Mesothelial cell of epicardium (in vitro differentiated cells): ENCODE measurements at places on chromosomes 6 and 20. TPM values are rescaled to one million over a fixed set of nuclear protein-coding genes. Genes with fewer than 3 reads are reported as not detected.

DNA sequence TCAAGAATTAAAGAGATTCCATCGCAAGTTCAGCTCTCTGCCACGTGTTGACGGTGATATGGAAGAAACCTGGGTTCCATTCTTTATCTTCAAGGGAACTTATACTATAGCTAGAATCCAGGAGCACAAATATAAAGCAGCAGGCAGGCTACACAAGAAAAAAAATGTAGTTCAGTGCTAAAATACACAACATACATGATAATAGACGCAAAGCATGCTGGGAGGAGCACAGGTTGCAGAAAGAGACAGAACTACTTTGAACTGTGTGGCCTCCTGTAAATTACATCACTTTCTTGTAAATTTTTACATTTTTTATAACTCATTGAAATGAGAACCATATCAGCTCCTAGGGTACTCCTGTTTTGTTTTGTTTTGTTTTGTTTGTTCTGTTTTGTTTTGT, 53.8 kb upstream of the RBM24 start:
- no peak for DNase-seq

DNA sequence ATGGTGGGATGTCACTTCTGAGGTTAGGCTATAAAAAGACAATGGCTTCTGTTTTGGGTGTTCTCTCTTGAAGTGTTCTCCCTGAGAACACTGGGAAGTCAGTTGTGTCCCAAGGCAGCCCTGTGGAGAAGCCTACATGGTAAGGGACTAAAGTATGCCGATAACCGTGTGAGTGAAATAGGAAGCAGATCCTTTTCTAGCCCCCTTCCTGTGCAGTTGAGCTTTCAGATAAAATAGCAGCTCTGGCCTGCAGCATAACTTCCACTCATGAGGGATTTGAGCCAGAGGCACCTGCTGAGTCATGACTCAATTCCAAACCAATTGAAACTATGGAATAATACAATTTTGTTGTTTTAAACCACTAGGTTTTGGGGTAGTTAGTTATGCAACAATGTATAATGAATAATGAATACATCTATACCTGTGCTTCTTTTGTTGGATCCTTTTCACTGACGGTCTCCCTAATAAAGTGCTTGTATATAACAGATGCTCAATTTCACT, 241.6 kb downstream of the TFAP2B start:
- no peak for DNase-seq

DNA sequence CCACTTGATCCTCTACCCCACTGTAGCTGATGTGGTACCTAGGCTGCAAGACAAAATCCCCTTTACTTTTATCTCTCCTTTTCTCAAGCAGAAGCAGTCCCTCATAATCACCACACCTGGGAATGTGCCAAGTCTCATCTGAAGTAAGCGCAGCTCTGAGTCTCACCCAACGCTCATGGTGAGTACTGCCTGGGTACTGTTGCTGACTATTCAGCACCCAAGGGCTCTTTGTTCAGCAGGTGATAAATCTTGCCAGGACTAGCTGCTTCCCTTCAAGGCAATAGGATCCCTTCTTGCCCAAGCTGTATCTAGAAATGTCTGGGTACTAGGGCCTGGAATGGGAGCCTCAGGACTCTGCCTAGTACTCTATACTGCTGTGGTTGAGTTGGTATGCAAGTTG, 70.9 kb downstream of the GCLC start:
- no peak for DNase-seq

DNA sequence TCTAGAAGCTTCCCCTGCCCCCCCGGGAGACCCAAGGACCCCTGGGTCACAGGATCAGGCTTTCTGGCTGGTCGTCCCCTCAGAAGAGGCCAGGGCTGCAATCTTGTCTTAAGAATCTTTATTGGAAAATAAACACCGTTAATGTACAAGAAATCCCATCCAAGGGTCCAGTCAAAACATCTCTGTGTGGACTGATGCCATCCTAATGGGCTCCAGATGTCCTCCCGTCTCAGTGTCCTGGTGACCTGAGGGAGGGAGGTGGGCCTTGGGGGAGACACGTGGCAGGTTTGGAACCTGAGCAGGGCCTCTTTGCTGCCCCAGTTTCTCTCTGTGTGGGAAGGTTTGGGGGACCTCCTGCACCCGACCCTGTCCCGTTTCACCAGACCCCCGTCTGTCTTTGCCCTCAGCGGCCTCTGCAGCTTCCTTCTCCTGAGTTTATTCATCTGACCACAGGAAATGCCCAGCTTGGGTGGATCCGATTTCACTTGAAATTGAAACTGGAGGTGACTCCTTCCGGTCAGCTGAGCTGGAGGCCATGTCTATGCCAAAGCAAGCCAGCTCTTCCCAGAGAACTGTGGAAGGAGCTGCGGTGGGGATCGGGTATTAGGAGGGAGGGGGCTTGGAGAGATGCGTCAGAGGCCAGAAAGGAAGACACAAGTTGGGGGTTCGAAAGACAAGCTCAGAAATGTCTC, 75.1 kb downstream of the SLC2A10 start:
- no peak for DNase-seq

- no peak for DNase-seq
These were observed 111.1 kb downstream of the IPCEF1 start for GRCh38 chr6:154245506-154245905.

DNA sequence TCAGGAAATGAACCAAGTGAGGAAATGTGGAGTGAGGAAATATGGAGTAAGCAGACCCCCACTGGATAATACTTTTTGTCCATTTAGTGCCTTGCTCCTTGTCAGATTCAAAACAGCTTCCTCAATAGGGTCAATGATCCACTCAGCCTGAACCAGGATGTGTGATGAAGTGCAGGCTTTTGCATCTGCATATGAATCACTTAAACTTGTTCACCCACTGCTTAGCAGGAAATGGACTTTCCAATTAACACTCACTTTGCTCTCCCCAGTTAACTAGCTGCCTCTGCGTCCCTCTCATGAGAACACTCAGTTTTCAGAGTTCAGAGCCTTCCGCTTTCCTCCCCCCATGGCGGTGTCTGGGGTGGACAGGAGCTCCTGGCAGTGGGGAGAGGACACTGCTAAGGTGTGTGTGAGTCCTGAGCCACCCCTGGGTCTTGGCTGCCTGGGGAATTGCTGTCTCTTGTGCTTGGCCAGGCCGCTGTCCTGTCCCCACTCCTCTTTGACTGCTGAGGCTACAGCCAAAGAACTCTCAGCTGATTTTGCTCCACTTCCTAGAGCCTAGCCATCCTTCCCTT, 621.8 kb downstream of the CDH26 start:
- DNase-seq, result no peak

GRCh38 chr6:134014588-134015137, 37.8 kb downstream of the SLC2A12 start:
- no peak for DNase-seq

DNA sequence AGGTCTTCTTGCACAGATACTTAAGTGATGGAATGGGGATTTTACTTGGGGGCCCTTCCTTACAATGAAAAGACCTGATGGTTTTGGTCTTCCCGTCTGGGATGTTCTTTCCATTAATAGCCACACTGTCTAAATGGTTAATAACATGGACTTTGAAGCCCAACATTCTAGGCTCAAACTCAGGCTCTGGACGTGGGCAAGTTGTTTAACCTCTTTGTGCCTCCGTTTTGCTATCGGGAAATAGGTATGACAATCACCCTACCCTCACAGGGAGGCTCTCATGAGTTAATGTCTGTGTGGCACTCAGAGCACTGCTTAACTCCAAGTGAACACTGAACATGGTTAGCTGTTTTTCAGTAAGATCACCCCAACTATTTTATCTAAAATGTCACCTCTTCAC, 360.7 kb upstream of the FLRT3 start:
- DNase-seq, result no peak

DNA sequence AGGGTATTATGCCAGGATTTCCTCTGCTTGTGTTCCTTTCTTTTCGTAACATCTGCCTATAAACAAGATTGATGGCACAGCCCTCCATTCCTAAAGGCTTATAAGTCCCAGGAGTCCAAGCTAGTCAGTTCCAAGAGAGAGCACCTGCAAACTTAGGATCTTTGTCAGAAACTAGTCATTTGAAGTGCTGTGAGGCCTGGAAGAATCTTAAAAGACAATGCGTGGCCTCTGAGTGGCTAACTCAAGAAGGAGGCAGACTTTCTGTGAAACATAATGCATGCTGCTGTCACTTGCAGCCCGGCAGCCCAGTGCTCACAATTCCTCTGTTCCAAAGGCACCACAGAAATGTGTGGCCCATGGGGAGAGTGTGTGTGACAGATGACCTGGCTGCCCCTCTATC, 135.0 kb upstream of the SUPT3H start:
- DNase-seq, result no peak

GRCh38 chr6:37878150-37878710, 58.7 kb downstream of the ZFAND3 start:
- no peak for DNase-seq

DNA sequence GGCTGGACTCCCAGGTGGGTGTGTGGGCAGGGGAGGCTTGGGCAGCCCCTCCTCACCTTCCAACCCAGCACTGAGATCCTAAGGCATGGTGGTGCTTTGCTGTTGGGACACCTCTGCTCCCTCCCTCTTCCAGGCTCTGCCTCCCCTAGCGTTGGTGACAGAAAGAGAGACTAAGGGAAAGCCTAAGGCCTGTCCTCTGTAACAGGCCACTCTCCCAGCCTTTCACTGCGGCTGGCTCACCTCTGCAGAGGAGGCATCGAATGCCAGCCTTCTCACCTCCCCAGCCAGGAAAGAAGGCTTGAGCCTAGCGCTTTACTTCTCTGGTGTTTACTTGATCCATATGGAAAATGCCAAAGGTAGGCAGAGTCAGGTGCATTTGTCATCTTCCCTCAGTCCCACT, 3.5 kb upstream of the CDH26 start:
- DNase-seq, result no peak

DNA sequence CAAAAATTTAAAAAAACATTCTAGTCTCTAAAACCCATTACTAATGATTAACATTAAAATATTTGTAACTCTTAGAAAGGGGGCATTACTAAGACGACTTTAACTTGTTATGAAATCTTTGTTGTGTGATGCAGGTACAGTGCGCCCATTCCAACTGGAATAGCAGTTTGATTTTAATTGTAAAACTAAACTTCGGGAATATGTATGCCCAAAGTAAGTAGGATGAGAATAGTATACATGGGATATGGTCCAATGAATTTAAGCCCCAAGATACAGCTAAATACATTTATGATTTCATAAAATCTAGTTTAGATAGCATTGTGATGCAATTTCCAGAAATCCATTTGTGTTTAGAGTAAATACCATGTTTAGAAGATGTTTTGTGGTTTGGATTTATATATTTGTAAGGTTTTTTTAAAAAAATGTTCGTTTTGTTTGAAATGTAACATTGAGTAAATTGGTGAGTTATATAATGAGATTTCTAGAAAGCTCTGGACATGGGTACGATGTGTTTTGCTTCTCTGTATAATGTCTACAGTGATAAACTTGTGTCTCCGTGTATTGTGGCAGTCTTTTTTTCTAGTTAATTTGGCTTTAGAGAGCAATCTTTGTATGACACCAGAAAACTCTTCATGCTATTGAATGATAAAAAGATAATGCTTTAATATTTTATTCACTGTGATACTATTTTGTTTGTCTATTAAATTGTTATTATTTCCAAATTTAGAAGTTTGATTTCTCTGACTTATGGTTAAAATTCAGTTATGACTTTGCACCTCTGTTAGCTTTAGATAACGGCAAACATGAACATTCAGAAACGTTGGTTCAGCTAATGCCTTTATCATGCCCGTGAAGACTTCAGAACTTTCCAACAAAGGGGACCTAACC, 54.8 kb downstream of the RNF182 start:
- DNase-seq, result no peak

GRCh38 chr20:35150846-35151579, 3.9 kb upstream of the EDEM2 start:
- DNase-seq, result no peak

DNA sequence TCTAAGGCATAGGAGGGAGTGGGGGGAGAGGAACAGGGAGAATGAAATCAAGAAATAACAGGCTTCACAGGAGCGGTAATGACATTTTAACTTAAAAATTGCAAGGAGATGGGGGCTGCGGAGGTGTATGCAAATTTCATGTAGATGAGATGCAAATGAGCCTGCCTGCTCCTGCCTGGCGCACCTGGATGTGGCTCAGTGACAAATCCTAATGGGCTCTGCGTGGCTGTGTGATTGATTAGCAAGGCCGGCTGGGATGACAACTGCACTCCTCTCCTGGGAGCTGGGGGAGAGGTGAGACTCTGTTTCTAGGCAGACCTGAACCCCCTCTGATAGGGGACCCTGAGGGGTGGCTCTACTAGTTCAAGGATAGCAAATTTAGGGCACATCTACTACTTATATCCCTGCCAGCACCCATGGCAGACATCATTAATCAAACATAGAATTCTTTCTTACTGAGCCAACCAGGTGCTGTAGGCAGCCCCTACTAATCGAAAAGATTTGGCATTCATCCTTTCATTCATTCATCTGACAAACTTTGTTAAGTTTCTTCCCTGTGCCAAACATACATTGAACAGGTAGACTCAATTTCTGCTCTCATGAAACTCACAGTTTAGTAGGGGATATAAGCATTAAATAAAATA, 38.4 kb upstream of the TGM2 start:
- no peak for DNase-seq

- no peak for DNase-seq
These were observed 70.2 kb downstream of the HFE start for GRCh38 chr6:26157251-26158075.

DNA sequence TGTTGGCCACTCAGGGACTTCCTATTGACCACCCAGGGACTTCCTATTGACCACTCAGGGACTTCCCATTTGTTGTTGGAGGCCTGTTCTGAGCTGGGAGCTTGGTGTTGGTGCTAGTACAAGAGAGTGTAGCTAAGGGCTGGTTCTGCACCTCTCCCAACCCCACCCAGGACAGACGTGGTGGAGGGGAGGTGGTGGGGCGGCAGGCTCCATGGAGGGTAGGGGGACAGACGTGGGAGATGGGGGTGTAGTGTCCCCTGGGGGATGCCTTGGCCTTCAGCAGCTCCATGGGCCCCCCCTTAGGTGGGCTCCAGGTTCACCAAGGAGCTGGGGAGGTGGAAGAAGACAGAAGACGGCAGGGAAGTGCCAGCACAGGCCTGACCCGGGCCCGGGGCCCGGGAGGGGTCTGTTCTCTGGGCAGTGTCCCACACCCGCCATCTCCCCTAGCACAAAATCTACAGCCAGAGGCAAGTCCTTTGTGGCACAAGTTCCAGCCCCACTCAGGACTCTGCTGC, 33.9 kb downstream of the CHRNA4 start:
- DNase-seq, result no peak

- no peak for DNase-seq
These were observed 40.7 kb upstream of the UBR2 start for GRCh38 chr6:42522942-42523814.

Gene GATA5
- 26.0 to 30.0 TPM (median 27.5 TPM) in 3 replicates for total RNA-seq

Gene HLA-DRB5
- 0.77 to 1.2 TPM (median 0.87 TPM) in 3 replicates for total RNA-seq

Gene QRSL1
- 16.1 to 17.5 TPM (median 17.2 TPM) in 3 replicates for total RNA-seq

Gene LRRC1
- 26.1 to 30.4 TPM (median 27.0 TPM) in 3 replicates for total RNA-seq

Gene TRIM40
- not detected in 3 replicates for total RNA-seq

Gene DCDC2
- total RNA-seq, result 1.4 to 1.9 TPM (median 1.4 TPM) in 3 replicates

Gene RFX6
- total RNA-seq, result 3.4 to 4.0 TPM (median 3.8 TPM) in 3 replicates

Gene OR2H1
- total RNA-seq, result not detected in 3 replicates

Gene RSPH4A
- 0.78 to 1.2 TPM (median 0.89 TPM) in 3 replicates for total RNA-seq

Gene CYP39A1
- 6.1 to 6.9 TPM (median 6.3 TPM) in 3 replicates for total RNA-seq

Gene SIM1
- not detected in 3 replicates for total RNA-seq
